ENCODE measurements at places on chromosomes 3 and 15.

DNA sequence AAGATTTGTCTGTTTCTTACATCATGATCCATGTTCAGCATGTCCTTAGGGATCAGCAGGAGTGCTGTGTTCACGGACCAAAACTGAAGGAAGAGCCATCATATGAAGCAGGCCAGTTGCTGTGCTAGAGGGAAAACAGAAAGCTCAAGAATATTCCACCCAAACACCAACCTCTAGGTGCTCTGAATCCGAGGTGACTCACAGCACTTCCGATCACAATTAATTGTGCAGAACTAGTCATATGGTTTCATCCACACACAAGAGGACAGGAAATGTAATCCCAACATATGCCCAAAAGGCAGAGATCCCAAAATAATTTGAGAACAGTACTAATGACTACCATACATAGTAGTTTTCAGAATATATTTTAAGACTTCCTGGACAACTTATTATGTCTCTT lies 257.9 kb upstream of the KCNH8 start:
- DNase-seq, result no peak

- peak; percentile 98 for DNase-seq
Observed at GRCh38 chr15:83285979-83286553, 1.6 kb upstream of the BNC1 start.

GRCh38 chr3:196216681-196217211 lies 412 bp downstream of the SLC51A start:
- DNase-seq, result no peak

- DNase-seq, result no peak
Observed at GRCh38 chr3:177281292-177282118, 84.2 kb upstream of the TBL1XR1 start.

GRCh38 chr3:29537889-29538609 lies 257.2 kb downstream of the RBMS3 start:
- no peak for DNase-seq

DNA sequence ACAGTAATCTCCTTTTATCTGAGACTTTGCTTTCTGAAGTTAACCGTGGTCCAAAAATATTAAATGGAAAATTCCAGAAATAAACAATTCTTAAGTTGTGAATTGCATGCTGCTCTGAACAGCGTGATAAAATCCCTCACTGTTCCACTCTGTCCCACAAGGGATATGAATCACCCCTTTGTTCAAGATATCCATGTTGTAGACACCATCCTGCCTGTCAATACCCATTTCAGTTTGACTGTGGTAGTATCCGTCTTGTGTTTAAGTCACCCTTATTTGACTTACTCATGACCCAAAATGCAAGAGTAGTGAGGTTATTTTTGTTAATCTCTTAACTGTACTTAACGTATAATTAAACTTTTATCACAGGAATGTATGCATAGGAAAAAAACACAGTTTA lies 435.0 kb downstream of the SHQ1 start:
- no peak for DNase-seq

DNA sequence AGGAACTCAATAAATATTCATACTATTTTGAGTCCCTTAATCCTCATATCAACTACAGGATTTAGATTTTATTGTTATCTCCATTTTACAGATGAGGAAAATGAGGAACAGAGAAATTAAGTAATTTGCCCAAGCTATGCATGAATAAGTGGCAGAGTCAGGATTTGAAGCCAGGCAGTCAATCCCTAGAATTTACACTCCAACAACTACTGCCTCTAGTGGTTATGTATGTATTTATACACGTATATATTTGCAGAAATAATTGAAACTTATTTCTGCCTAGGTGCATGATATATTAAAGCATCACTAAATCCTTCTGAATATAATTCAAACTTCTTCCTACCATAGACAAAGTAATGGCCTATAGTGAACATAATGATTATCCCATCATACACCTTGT lies 137.4 kb downstream of the SERPINI1 start:
- no peak for DNase-seq

DNA sequence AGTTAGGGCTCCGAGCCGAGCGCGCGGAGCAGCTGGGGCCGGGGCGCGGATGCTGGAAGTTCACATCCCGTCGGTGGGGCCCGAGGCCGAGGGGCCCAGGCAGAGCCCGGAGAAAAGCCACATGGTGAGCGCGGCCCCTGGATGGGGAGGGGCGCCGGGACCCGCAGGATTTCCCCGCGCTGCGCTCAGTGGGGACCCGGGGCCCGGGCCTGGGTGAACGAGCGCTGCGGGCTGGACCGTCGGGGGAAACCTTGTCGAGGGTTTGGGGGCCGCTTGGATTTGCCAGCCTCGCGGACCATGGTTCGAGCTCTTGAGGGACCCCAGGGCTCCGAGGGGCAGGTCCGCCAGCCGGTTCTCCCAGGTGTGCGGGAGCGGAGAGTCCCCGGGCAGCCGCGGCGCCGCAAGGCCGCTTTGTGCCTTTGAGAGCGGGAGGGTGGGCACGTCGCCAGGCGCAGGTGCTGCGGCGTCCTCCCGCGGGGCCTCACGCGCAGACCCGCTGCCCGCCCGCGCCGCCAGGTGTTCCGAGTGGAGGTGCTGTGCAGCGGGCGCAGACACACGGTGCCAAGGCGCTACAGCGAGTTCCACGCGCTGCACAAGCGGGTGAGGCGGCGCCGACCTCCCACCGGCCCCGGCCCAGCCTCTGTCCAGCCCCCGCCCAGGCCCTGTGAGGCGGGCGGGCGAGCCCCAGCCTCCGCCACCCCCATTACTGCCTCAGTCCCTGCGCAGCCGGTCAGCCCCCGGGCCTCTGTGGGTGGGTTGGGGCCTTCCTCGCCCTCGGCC lies at the start of gene SNX22:
Gene SNX22 (plus strand): TSS at position 5 of the 780 bp plus-strand sequence. CDS start 45 bp downstream, at position 50.
- no peak for DNase-seq

GRCh38 chr3:104367000-104367399 lies 999.7 kb upstream of the ALCAM start:
- DNase-seq, result no peak

DNA sequence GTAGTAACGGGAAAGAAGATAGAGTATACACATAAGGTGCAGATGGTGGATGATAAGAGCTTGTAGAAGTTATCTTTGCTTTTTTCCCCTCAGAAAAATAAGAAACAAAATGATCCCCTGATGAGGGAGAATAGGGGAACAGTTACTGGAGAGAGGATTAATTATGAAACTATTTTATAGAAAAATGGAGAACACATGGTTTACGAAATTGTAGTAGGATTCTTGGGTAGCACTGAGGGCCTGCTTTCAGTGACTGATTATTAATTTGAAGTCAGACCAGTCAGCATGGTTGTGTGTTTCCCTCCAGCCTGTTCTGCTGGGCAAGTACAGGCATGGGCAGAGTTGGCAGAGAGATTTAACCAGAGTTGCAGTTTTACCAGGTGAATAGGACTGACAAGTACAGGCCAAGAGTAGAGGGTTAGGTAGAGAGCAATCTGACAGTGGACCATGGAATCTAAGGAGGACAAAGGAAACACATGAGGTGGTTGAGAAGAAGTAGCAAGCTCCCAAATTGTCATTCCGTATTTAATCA lies 5.9 kb downstream of the SLC49A4 start:
- no peak for DNase-seq

DNA sequence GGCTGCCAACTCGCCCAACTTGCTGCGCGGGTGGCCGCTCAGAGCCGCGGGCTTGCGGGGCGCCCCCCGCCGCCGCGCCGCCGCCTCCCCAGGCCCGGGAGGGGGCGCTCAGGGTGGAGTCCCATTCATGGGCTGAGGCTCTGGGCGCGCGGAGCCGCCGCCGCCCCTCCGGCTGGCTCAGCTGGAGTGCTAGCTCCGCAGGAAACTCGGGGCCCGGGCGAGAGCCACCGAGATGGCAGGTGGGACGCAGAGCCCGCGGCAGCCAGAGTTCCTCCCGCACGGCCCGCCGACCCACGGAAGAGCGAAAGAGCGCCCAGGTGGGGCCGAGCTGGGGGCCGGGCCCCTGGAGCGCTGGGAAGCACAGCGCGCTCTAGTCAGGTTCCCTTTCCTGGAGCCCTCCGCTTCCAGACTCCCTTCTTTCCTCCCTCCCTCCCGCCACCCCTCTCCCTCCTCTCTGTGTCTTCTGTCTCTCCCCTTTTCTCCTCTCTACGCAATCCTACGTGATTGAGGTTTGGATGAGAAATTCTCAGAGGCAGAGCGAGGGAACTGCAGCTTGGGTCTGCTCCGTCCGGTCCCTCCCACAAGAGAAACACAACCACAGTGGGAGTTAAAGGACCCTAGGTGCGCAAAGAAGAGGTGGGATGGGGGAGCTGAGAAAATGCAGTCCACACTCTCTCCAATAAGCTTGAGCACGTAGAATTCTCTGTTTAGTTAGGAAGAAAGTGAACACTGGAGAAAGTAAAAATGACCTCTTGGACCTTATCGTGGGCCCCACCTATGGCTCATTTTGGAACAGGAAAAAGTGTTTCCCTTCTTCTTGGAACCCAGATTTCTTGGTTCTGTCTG lies 317.3 kb downstream of the FGF12 start:
- DNase-seq, result no peak

DNA sequence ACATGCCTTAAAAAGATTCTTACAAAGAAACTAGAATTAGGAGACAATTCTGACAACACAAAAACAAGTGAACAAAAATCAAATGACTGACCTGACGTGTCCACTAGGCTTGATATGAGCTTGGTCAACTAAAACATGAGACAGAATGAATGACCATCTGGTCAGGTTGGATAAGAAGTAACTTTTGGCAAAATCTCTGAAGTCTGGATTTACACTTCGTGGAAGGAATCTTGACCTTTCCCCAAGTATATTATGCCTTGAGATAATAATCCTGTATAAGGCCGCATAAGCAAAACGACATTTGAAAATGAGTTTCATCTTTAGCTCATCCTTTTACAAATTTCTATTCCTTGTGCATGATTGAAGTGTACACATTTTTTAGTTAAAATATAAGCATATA lies 1.1 kb upstream of the TF start:
- no peak for DNase-seq

DNA sequence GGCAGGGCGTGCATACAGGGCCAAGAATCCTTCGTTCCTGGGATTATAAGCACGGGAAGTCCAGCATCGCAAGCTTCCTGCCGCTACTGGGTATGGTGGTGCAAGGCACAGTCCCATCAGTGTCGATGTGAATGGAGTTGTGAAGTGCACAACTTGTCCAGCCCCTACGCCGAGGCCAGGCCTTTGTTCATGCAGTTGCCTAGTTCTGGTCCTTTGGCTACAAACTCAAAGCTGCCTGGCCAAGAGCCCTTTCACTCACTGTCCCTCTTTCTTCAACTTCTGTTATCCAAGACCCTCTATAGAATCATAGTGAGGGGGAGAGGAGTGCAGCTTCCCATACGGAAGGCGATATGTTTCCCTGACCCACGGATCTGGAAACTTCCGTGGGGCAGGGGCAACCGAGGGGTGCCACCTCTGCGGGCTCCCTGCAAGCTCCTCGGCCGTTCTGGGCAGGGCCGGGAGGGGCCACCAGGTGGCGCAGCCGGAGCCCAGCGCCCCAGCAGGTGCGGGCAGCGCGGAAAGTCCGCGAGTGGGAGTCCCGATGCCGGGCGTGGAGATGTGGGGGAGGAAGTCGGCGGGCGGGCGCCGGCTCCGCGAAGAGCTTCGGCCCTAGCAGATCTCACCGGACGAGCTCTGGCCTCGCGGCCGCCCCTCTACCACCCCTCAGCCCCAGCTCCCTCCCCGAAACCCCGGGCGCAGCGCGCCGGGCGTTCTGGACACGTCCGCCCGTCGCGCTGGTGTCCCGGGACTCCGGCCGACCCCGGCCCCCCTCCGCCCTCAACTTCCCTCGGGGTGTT lies 693 bp downstream of the RASGRP1 start:
- no peak for DNase-seq

Data from HFFc6 (cell line).